ENCODE measurements at places on chromosomes 16 and 17. TPM values are rescaled to one million over a fixed set of nuclear protein-coding genes. Genes with fewer than 3 reads are reported as not detected.

FSCN2 gene
- 5.1 TPM for total RNA-seq

GRCh38 chr16:56191835-56192634 is 746 bp downstream of the GNAO1 start:
- peak; percentile 75 for DNase-seq

DNA sequence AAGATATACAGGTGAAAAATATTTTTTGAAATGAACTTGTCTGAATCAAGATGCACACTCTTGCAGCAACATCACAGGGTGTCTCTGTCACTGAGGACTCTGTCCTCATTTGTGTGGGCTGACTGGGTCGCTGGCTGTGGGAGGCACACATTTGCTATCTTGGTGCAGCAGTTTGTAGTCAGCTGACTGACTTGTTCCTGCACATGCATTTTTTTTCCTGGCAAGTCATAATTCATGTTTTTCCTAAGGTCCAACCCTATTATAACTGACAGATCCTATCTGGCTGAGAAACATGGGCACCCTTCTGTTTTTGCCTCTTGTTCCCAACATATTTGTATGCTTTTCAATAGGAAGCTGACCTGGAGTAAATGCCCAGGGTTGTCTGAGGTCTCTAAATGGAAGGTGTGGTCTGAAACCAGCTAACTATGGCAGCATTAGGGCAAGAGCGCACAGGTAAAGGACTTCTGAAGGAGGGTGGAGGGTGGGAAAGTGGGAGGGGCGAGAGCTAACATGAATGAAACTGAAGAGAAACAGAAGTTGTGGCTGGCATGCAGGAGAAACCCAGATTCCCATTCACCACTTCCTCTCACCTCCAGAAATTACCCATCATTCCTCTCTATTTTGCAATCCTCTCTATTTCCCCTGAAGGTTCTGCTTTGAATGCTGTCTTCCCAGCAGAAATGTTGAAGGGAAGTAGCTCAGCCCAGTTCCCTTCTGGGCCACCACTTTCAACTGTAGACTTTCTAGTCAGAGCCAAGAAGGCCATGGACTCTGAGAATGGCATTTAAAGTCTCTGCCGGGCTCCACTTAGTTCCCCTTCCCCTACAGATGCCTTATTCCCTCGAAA is 166.1 kb downstream of the PRKCA start:
- no peak for DNase-seq

GRCh38 chr16:67449336-67449735 is 18.4 kb downstream of the HSD11B2 start:
- peak; percentile 66 for DNase-seq

DNA sequence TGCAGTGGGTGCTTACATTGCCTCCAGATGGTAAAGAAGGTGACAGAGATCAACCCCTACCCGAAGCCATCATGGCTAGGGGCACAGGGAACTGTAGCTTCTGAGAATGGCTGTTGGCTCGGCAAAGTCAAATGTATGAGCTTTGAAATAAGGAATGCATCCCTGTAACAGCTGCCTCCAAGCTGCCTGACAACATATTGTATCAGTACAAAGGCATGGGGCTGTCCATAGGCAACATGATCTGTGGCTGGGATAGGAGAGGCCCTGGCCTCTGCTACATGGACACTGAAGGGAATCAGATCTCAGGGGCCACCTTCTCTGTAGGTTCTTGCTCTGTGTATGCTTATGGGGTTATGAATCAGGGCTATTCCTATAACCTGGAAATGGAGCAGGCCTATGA is 119.2 kb upstream of the NETO2 start:
- no peak for DNase-seq

ACSM2A gene
- total RNA-seq = not detected

GRCh38 chr17:42281571-42282096 is 5.4 kb upstream of the STAT5B start:
- no peak for DNase-seq

KRT14 gene
- 12.3 TPM for total RNA-seq
